ENCODE measurements at places on chromosomes 6 and 20.

GRCh38 chr20:57570145-57570850, 9.4 kb downstream of the PCK1 start:
- DNase-seq: peak; percentile 85

GRCh38 chr6:170147832-170148708, 142.8 kb downstream of the DLL1 start:
- no peak for DNase-seq

DNA sequence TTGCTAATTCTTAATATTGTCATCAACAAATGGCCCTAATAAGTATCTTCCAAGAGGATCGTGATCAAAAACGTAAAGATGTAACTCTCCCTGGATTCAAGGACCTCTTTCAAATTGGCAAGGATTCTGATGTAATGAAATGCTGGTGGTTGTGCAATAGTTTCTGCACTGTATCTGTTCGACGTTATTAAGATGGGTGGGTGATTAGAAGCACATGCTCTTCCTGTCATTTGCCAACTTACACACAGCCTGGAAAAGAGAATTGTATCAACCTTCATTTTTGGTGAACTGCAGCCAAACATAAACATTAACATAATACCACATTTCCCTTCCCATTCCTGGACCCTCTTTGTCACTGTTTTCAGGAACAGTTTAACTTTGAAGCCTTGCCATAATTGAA, 9.8 kb downstream of the FOXQ1 start:
- no peak for DNase-seq

GRCh38 chr6:163877877-163878639, 463.5 kb downstream of the QKI start:
- DNase-seq: peak; percentile 13

DNA sequence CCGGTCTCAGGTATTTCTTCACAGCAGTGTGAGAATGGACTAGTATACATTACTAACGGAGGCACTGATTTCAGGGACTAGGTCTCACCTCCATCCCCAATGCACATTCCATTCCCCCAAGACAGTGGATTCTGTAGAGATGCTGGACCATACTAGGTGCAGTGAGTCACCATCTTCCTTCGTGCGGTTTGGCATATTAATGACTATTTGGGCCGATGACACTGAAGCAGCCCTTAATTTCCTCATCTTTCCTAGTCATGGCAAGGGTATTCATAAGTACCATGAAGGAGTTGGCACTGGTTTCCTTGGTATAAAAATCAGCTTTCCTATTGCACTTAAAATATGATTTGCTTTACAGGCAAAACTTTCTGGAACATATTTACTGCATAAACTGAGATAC, 121.4 kb upstream of the TRAF3IP2 start:
- DNase-seq: no peak

DNA sequence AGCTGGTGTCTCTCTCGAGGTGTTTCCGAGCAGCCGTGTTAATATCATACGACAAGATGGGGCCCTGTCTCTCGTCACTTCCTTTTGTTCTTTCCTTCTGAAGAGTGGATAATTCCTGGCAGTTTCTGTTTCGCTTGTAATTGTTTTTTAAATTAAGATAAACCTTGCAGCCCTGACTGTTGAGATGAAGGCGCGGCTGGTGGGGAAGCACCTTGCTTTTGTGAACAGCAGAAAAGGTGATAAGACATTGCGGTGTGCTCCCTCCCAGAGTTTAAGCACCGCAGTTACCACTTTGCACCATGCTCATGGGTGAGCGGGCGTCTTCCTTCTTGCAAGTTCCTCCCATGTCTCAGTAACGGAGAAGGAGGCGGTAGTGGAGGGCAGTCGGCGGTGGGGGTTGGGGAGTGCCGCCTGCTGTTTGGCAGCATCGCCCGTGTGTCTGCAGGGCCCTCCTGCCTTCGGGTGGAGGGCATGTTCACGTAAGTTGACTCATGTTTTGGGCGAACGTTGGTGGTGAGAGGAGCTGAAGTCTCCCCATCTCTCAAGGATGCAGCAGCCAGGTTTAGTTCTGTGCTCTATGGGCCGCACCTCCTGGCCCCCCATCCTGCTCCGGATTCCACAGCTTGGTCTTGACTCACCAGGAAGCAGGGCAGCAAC, 345.9 kb downstream of the TAF4 start:
- DNase-seq: no peak

DNA sequence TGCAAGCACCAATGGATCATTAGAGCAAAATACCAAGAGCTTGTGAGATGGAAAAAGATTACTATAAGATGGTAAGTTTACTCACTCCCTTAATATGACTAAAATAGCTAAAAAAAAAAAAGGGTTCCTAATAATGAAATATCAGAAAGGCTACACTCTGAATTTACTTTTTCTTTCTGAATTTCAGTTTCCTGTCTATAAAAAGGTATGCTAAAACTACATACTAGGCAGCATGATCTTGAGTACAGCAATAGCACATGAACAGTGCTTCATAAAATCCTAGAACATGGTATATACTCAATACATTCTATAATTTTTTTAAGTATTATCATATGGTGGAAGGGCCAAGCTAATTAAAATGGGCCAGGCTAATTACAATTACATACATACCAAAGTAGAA, 24.0 kb upstream of the FAM135A start:
- DNase-seq: no peak

DNA sequence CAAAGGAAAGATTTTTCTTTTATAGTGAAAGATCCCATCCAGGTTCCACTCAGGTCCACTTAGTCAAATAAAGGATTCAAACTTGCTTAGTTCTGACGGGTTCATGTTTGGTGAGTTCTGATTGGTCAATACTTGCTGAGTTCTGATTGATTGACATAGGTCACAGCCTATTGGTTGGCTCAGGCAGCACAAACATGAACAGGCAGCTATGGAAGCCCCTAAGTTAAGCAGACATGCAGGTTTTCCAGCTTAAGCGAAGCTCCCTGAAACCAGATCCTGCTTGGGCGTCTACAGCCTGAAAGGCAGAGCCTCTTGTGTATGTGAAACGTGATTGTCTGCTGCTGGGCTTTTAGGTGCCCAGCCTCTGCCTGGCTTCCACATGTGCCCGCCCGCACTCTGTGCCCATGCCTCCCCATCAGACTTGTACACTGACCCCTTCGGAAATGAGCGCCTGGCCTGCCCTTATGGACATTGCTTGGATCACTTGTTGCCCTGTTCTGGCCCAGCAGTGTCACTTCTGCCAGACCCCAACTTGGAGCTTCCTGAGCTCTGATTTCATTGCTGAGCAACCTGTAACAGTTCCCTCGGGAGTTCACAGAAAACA, 45.4 kb upstream of the ECI2 start:
- no peak for DNase-seq

GRCh38 chr6:7809346-7809745, 83.4 kb downstream of the BMP6 start:
- no peak for DNase-seq

- no peak for DNase-seq
Observed at GRCh38 chr6:3181105-3181504, 23.8 kb upstream of the TUBB2A start.

DNA sequence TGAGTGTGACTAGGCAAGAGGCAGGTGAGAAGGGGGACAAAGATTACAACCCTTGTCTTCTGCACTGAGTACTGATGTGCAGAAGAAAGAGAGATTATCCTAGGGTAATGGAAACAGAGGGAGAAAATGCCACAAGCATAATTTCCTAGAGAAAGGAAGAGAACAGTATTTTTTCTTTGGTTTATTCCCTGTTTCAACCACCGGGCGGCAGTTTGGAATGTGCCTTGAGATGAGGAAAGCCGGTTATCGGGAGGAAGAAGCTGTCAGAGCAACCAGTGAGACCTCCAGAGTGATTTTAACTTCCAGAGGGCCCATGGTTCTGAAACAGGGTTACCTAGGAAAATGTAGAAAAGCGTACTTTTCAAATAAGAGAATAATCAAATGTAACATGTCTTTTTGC, 121.4 kb downstream of the REV3L start:
- DNase-seq: no peak

GRCh38 chr20:33431797-33432381, 11.7 kb downstream of the SNTA1 start:
- no peak for DNase-seq

DNA sequence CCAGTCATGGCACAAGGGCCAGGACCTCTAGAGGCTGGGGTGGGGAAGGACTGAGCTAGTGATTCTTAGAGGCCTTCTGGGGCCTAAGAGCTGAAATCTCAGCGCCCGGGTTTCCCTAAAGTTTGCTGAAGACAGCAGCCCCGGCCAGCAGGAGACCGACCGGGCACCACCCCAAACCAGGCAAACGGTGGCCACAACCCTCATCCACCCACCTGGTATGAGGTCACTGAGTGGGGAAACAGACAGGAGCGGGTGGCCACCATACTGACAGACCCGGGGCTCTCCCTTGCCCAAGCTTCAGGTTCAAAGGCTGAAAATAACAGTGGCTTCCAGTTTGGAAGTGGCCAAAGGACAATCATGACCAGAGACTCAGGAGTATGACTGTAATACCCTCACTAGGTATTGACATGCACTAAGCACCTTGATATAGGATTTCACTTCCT, 35.0 kb upstream of the ID1 start:
- DNase-seq: no peak

DNA sequence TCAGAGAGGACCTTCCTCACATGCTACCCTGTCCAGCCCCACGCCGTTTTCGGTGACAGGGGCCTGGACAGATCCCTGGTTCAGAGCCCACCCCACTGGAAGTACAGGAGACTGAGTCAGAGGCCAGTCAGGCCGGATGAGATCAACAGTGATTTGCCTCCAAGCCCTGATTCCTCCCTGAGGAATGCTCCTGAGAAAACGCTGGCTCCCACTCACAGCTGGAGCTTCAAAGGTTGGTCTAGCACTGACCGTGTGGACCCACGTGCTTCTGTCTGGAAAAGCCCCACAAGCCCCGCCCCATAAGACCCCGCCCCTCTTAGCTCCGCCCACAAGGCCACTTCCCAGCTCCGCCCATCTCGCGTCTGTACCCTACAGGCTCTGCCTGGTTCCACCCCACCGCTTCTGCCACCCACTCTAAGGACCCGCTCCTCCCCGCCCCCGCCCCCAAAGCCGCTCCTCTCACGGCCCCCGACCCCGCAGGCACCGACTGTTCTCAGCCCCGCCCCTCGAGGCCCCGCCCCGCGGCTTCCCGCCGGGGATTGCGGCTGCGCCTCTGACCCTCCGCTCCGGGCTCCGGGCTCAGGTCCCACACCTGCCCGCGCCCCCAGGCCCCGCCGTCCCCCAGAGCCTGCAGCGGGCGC, 64.9 kb upstream of the BHLHE23 start:
- DNase-seq: peak; percentile 68

DNA sequence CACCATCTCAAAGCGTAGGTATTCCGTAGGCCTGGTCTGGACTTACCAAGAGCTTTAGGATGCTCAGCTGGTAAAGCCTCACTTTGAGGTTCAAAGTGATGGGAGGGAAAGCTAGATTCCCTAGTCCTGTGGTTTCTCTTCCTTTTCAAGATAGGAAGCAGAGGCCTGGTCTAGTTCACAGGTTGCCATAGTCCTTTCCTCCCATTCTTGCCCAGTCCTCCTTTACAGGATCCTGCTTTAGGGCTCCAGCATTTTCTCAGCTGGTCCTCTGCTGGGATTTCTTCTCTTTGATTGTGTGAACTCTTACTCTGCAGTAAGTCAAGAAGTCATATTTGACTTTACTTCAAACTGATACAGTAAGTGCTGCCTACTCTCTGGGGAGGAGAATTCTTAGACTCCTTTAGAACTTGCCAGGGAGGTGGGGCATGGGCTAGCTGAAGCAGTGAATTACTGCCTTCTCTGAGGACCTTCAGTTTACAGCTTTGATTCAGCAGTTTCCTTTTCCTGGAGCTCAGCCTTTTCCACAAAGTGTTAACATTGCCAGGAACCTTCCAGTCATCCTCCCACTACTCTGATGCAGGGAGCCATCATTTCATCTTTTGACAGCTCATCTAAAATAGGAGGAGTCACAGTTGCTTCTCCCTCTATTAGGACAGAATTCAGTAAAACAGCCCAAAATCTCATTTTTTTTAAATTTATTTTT, 42.8 kb upstream of the PLCG1 start:
- DNase-seq: no peak

- DNase-seq: no peak
Observed at GRCh38 chr6:29828471-29828797, 809 bp downstream of the HLA-G start.

DNA sequence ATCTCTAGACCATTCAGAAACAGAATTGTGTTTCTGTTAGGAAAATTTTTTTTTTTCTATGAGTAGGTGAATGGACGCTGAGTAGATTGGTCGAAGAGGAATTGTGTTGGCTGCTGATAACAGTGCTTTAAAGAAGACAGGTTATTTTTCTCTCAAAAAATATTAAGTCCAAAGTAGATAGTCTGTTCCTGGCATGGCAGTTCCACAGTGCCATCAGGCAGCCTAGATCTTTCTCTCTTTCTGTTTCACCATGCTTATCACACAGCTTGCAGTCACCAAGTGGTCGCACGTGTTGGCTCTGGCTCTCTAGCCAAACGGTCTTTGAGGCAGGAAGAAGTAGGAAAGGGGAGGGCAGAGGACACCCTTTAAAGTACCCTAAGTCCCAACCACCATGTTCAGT, 22.4 kb upstream of the SERINC3 start:
- DNase-seq: no peak

DNA sequence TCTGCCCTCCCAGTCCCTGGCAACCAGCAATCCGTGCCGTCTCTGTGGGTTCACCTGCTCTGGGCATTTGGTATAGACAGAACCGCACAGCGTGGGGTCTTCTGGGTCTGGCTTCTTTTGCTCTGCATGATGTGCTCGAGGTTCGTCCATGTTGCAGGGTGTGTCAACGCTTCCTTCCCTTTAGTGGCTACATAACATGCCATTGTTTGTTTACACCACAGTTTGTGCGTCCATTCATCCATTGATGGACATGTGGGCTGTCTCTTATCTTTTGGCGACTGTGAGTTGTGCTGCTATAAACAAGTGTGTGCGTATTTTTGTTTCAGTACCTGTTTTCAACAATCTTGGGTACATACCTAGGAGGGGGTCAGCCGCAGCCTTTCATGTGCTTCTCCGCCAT, 149.5 kb upstream of the RPS6KA2 start:
- DNase-seq: peak; percentile 22

GRCh38 chr20:1943275-1944002, 48.2 kb downstream of the SIRPA start:
- no peak for DNase-seq

- DNase-seq: no peak
Observed at GRCh38 chr6:90431576-90431975, 134.9 kb upstream of the BACH2 start.

DNA sequence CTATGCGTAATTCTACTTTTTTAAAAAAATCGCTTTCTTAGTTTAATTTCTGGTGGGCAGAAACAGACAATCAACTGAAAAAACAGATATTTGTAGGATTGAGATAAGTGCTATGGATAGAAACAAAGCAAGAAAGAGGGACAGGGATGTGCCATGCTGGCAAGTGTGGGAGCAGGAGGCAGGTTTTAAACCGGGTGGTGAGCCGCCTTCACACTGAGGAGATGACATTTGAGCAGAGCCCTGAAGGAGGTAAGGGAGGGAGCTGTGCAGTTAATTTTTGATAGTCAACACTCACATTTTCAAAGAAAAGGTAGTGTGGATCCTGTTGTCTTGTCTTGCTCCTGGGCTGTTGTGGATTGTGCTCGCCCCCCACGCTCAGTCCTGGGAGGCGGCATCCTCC, 46.8 kb upstream of the TMEM217 start:
- no peak for DNase-seq

All from NCI-H748 treated with DMSO at 0.1 percent for 48 hours (cell line).